Stimulated activated CD8-positive, alpha-beta memory T cell treated with anti-CD3 and anti-CD28 coated beads, Interleukin-2, amount 100 ng/mL, for 1 hour (primary cell): ENCODE measurements at places on chromosomes 4 and X.

GRCh38 chrX:29490606-29491005 is 724.8 kb upstream of the MAGEB2 start:
- no peak for DNase-seq

DNA sequence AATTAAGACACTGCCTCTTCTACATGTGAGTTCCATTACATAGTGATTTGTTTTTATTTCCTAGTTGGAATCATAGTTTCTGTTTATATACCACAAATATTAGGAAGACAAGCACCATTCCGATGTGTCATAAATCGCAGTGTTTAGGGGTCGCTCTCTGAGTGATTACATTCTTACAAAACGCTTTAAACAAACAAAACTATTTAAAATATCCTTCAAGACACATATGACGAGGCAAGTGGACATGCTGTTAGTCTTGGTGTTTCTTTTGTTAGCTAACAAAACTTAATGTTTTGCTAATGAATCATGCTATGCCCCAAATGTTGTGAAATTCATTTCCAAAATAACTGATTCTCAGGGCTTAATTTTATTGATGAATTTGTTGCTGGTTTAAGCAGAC is 1219.3 kb upstream of the PRKX start:
- no peak for DNase-seq

- DNase-seq = no peak
These were observed 1110.9 kb downstream of the NLGN4X start for GRCh38 chrX:5117816-5118215.

GRCh38 chr4:165096776-165097175 is 15.9 kb downstream of the TMEM192 start:
- DNase-seq = no peak

DNA sequence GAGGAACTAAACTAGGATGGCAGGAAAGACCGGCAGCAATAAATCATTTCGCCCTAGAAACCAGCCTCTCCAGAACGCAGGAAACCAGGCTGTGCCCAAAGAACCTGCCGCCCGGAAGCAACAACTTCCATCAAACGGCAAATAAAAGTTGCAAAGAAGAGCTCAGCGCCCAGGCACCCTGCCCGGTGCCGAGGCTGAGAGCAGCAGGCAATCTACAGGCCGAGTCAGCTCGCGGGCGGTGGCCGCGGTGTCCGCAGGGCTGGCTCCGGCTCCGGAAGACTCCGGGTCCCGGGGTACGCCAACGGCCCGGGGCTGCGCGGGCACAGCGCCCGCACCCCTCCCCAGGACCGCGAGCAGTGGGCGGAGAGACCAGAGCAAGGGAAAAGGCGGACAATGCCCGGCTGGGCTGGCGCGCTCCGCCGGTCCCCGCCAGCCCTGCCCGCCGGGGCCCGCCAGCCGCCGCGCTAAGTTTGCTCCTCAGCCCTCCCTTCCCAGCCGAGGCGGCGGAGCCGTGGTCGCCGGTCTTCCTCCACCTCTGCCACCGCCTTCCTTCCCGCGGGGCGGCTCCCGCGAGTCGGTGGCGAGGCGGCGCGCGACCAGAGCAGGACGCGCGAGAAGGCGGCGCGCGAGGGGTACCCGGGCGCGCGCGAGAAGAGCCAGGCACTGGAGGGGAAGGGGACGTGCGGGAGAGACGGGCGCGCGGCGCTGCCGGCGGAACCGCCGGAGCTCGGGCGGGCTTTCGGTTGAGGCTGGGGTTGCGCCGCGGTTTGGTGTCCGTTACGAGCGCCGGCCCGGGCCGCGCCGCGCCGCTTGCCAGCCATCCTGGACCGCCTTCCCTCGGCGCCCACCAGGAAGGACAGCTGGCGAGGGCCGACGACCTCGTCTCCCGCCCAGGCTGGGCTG is 733 bp downstream of the FRYL start:
- peak; percentile 35 for DNase-seq

- no peak for DNase-seq
These were observed 39.8 kb downstream of the PLK4 start for GRCh38 chr4:127920521-127920920.

DNA sequence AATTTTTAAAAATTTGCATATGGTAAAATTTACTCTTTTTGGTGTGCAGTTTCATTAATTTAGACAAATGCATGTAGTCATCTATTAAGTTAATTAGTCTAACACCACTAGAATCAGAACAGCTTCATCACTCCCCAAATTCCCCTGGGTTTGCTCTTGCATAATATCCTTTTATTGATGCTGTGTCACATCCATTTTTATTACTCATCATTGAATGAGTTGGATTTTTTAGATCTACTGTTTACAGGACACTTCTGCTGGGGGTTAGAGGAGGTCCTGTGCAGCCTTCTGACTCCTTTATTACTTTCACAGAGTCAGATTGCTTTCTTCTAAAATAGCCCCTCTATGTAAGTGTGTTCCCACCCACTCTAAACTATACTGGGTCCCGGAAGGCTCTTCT is 65.9 kb downstream of the MTHFD2L start:
- no peak for DNase-seq

- DNase-seq = no peak
These were observed 451.5 kb downstream of the UBE2NL start for GRCh38 chrX:144335402-144335801.

DNA sequence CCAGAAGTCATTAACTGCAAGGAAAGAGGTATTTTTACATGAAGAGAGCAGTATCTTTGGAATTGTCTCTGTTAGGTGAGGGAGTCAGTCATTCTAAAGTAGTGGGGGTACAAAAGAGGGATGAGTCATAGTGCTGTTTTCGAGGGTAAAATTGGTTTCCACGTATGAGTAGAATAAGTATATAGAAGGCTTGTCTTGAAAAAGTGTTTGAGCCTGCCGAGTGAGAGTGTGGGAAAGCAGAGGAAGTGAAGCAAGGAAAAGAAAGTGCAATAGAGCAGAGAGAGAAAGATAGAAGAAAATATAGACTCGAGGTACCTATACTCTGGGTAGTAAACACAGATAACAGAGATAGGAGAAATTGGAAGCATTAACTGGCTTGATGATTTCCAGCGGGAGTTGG is 696.4 kb downstream of the DMD start:
- DNase-seq = no peak

DNA sequence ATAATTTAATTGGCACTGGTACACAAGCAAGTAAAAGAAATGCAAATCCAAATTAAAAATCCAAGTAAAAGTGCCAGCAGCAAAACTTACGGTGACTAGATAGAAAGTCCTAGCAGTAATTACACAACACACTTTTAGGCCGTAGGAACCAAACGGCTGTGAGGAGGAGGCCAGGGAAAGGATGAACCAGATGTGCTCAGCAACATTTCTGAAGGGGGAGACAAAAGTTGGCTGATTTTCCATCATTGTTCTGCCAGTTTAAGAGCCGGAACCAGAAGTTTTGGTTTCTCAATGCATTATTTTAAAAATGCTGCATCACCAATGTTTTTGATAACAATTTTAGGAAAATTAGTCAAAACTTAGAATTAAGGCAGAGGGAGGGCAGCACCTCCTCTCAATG is 68.7 kb upstream of the ENPP6 start:
- DNase-seq = no peak

- no peak for DNase-seq
These were observed 75.5 kb downstream of the NAF1 start for GRCh38 chr4:163090997-163091684.

- DNase-seq = no peak
These were observed 10.1 kb downstream of the SULT1B1 start for GRCh38 chr4:69750346-69750745.

DNA sequence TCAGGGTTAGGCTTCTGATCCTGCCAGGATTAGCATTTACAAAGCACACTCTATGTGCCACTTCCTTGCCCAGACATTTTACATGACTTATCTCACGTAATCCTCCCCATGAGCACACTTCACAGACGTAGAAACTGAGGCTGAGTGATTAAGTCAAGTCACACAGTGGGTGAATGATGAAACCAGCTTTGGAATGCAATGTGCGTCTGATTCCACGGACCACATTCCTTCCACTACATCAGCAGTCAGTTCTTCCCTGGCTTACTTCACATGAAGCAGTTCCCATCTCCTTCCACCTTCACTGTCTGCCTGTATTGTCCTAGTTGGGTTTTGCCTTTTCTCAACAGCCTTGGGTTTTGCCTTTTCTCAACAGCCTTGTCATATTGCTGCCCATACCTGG is 134.3 kb upstream of the PPARGC1A start:
- DNase-seq = no peak

DNA sequence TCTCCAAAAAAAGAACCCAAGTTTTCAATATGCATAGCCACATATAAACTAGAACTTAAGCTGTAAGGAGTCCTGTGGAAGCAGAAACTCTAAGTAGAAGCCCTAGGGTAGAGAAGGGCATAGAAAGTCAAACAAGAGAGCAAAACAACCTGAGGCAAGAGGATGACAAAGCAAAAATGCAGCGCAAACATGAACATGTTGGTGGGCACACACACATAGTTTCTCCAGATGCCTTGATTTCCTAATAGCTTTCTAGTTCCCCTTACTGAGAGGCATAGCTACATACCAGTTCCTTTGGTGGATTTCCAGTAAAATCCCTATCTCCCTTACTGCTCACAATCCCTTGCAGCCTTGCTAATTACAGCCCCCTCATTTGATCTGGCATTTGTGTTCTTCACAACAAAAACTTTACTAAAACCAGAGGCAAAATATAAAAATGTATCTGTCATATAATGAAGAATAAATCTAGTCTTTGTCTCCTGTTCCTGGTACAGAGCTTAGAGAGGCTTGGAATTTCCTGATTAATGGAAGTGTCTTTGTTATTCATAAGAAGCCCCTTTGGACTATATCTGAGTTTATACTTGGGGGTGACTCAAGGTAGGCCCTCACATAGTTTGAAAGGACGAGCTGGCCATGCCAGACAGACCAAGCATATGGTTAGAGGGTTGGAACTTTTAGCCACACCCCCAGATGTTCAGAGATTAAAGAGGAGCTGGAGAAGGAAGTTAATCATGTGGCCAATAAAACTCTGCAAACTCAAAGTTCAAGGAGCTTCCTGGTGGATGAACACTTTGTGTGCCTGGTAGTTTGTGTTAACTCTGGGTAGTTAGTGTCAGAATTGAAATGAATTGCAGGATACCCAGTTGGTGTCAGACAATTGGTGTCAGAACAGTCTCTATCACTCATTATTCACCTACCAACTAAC is 52.7 kb upstream of the ZCCHC13 start:
- DNase-seq = no peak

DNA sequence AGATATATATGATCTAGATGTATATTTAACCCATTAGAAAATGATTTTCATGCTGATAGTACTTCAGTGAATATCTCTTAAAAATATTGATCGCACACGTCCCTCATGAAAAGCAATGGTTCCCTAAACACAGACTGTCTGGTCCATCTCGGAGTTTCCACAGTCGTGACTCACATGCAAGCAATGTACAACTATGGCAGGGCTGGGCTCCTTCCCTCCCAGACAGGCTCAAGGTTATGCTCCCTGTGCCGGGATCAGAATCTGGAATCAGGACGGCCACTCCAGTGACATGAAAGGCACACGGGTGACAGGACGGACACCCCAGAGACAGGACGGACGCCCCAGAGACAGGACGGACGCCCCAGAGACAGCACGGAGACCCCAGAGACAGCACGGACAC is 40.2 kb upstream of the PPP2R3B start:
- DNase-seq = no peak

DNA sequence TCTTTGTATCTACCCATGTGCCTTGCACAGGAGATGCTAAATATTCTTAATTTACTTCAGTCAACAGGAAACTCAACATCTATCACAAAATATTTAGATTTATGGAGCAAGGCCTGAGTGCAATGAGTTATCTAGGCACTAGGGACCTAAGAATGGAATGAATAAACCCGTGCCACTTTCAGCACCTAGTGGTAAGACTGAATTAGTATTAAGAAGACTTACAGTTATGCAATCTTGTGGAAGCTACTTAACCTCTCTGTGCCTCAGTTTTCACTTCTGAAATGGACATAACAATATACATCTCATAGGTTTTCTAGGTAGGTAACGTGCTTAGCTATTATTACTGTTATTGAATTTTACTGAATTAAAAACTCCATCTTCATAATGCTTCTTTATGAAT is 144.6 kb upstream of the MAP3K15 start:
- no peak for DNase-seq

- DNase-seq = no peak
These were observed 495.2 kb downstream of the AFF2 start for GRCh38 chrX:148995661-148996060.

DNA sequence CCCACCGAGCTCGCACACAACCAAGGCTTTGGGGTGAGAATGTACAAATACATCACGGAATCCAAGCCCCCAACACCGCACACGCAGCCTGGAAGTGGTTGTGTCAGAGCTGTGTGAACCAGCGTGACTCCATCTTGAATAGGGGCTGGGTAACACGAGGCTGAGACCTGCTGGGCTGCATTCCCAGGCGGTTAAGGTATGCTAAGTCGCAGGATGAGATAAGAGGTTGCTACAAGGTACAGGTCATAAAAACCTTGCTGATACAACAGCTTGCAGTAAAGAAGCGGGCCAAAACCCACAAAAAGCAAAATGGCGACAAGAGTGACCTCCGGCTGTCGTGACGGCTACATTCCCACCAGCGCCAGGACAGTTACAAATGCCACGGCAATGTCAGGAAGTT is 258.4 kb downstream of the DHRSX start:
- DNase-seq = no peak

- no peak for DNase-seq
These were observed 870.0 kb upstream of the INTU start for GRCh38 chr4:126762663-126763247.

- DNase-seq = no peak
These were observed 1.8 kb downstream of the PPP1R2C start for GRCh38 chrX:42776195-42776594.

DNA sequence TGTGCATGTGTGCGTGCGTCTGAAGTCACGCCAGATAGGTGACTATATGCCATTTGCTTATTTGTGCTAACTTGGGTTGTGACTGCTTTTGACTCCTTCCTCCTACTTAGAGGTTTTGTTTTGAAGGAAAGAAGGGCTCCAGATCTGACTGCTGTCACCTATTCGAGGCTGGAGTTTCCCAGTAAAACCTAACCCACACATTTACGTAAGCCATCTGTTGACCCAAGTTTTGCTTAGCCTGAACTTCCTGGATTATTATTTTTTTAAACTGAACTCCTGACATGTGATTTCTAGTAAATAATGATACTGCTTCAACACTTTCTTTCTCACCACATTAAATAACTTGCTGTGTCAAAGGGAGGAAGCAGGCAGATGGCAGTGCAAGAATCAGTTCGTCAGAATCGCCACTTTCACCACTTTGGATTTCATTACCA is 41.5 kb downstream of the DTHD1 start:
- DNase-seq = no peak

- DNase-seq = no peak
These were observed 360.0 kb upstream of the CXorf51A start for GRCh38 chrX:147174591-147174990.

DNA sequence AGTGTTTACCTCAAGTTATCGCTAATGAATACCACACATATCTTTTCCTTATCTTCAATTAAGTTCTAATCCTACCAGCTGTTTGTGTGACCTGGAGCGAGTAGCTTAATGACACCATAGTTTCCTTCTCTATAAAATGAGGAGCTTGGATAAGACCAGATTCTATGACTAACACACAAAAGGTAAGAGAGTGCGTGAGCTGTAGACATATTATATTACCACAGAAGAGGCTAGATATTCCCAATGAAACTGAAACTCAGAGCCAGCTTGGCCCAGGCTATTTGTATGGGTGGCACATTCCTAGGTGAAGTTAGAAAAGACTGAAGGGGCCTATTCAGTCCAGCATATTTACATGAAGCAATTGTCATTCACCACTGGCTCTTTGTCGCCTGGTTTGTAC is 30.2 kb downstream of the ASB5 start:
- DNase-seq = no peak
